ENCODE measurements at places on chromosomes 5 and 9.

DNA sequence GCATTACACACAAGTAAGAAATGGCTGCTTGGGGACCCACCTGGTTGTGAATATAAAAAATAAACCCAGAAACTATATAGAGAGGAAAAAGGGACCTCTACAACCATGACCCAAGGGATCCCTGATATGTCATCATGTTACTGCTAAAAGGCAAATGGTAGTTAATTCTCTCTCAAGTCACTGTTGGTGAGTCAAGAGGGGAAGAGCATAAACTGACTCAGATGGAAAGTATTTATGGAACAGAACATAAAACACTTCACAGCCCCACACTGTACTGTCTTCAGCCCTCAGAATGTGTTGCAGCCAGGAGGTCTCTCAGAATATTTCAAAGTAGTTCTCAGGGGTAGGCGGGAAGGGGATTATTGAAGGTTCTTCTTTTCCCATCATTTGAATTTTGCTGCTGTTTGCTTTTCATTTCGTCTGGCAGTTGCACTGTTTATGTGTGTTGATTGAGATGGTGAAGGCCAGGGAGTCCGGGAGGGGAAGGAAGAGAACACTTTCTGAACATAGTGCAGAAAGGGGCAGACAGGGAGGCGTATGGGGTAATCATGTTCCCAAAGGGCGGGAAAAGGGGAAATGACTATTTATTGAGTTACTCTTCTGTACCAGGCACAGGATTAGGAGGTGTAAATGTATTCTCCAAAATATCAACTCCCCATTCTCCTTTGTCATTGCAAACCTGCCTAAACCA is 85.5 kb downstream of the TEK start:
- no peak for DNase-seq

- no peak for DNase-seq
Measured at GRCh38 chr5:75234251-75234650, 2.4 kb downstream of the ANKRD31 start.

GRCh38 chr5:150502106-150502505 is 5.8 kb upstream of the NDST1 start:
- DNase-seq = no peak

GRCh38 chr5:44028226-44028625 is 361.0 kb downstream of the FGF10 start:
- no peak for DNase-seq

DNA sequence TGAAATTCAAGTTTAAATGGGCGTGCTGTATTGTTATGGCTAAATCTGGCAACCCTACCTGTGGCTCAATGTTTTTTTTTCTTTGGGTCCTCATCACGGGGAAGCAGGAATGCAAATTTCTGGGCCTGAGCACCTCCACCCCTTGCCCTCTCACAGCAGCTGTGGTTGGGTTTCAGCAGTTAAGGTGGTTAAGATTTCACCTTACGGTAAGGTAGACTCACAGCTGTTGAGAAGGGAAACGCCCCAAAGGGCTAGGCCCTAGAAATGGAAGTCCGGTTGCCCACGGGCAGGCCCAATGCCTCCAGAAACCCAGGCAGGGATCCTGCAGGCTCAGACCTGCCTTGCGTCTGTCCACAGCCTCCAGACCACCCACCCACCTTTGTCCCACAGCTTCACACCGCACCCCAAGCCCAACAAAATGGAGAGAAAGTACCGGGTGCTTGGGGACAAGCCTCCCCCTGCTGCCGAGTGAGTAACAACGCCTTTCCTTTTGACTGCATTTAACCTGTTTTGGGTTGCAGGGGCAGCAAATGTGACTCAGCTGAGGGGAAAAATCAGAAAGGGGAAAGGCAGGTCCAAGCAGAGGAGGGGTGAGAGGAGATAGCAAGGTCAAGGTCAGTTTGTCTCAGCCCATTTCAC is 48.1 kb upstream of the TDRD7 start:
- DNase-seq = no peak
